ENCODE measurements at places on chromosomes 2 and 18.

DNA sequence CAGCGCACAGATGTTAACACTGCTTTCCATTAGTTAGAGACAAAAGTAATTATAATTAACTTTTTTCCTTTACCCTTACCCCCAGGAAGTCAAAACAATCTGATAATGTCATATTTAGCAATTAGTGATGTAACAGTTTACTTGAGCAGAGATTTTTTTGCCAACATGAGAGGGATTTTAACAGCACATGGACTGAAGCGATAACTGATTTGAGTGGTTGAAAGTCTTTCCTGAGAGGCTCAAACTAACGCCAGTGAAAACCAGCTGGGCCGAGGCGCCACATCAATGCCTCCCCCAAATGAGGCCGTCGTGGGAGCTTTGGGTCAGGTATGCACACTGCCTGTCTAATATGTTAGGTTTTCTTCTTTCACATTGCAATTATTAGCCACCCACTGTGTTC is 469.9 kb upstream of the SMIM21 start:
- no peak for DNase-seq

GRCh38 chr2:106137731-106138521 is 56.2 kb downstream of the UXS1 start:
- DNase-seq: no peak

- peak; percentile 6 for DNase-seq
These were observed 27.2 kb downstream of the PPP3R1 start for GRCh38 chr2:68225119-68225632.

DNA sequence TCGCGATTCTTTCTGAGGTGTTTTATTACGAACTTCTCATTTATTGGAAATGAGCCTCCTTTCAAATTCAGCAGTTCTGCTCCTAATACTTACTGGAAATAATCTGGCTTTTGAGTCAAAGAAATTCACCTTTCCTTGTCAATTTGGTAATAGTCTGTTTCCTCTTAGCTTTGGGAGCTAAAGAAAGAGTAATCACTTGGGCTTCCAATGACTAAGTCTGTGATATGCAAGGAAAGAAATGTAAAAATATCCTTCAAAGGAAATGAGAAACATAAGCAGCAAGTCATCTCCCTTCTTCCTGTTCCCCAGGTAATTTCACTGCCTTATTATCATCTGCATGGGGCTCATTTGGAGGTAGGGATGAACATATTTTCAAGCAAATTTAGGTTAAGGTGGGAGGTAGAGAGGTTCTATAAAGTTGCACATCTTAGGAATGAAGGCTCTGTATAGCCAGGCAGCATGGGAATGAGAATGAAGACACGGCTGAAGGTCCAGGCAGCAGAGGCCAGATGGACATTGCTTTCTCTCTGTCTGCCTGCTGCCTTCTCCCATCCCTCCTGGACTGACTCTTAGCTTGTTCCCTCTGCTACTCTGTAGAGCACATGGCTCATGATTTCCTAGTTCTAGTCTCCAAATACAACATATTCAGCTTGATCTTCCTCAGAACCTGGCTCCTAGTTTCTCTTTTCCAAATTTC is 1.0 kb downstream of the SPP2 start:
- DNase-seq: no peak

DNA sequence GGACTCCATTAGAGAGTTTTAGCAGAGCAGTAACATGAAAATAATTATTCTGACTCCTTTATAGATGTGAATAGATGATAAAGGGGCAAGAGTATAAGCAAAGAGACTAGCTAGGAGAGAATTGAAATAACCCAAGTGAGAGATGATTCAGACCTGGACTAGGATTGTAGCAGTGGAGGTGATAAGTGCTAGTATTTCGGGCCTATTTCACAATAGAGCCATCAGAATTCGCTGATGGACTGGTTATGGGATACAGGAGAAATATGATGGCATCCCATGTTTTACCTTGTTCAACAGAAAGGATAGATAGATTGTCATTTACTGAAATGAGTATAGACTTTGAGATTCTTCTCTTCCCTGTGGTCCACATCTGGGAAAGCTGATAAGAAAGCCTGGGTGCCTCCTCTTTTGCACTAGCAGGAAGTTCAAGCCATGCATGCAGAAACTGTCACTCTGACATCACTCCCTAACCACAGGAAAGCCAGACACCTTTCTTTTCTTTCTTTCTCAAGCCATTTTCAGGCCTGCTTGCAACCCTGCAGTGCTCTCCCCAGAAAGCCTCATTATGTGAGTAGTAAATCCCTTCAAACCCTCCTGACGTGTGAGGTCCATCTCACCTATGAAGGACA is 25.3 kb downstream of the DYNAP start:
- no peak for DNase-seq

All from COR-L47 (cell line).